Fibroblast of lung (primary cell): ENCODE measurements at places on chromosomes 1 and 21.

- no peak for DNase-seq
Measured at GRCh38 chr1:233620065-233620464, 6.2 kb downstream of the KCNK1 start.

DNA sequence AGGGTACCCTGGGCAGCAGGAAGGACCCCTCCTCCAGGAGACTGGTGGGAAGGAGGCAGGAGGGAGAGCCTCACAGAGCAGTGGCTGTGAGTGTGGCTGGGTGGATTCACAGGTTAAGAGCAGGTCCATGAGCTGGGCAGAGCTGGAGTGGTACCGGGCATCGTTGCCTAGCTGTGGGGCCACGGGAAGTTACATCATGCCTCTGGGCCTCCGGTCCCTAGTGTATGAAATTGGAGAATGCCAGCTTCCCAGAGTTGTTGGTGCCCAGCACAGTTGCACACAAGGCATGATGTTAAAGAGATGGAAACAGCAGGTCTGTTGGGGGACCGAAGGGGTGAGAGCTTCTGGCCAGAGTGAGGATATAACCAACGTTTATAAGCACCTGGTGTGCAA, 18.5 kb downstream of the FOXO6 start:
- DNase-seq, result no peak

DNA sequence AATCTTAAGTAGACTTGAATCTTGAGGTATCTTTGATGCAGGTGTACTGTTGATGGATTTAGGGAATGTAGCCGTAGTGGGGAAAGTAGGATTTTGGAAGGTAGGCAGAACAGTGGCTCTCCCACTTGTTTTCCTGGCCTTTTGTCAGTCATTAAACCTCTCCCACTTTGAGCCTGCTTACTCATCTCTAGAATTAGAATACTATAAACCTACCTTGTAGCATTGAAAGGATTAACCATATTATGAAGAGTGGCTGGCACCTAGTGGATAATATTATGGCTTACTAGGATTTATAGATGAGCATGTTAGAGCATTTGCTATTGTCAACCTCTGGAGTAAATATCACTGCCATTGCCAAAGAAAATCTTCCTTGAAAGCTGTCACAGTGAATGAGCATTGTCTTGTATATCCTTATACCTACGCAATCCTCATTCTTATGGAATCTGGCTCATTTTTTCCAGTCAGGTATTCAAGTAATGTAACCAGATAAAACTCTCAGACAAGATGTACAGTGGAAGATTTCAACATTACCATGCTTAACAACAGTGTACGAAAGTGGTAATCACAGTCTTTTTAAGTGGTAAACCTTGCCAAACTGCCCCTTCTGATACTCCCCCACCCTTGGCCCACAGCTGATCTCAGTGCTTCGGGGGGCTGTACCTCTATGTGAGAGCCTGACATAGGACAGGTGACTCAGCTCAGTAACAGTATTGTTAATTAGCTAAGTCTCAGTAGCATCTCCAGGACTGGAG, 44.4 kb downstream of the SH3GLB1 start:
- DNase-seq, result no peak

DNA sequence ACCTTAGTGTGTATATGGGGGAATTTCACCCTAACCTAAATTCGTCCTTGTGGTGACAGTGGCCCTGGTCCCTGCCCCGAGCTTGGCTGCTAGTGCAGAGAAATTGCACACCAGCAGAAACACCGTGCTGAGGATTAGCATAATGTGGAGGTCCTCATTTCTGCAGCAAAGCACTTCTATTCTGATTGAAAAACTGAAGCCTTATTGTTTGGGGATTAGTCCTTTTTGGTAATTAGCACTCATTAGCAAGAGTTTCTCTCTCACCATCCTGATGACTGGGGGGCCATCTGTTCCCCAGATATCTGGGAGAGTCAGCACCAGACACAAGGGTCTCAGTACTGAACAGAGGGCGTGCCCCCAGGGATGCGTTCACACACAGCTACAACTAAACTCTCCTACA, 55.2 kb downstream of the AJAP1 start:
- no peak for DNase-seq

DNA sequence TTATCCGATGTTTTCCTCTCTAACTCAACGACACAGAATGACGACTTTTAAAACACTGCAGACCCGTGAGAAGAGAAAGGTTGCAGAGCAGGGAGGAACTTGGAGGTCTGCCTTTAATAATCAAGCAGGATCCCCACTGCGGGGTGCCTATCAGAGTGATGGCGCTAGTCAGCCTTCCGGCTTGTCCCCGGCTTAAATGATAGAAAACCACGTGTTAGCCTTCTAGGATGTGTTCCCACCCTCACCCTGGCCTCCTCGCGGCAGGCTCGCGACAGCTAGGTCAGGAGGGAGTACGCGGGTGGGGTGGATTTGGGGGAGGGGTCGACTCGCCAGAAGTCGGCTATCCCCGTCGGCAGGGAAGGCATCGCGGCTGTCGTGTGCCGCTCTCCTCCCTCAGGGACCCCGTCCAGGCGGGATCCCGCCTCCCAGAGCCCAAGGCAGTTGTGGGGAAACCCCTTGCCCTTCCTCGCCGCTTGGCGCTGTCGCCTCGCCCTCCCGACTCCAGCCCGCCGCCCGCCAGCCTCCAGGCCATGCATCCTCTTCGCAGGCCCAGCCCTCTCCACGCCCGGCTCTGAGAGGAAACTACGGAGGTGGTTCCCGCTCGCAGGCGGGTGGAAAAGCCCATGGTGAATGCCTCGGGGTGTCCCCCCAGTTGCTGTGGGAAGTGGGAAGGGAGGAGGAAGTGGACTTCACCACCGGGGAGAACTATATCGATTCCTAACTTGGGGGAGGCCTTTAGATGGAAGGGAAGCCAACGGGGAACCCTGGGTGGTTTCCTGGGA, 1.1 kb upstream of the SMG7 start:
- DNase-seq, result peak; percentile 85
